ENCODE measurements at places on chromosomes 5 and 9. TPM values are rescaled to one million over a fixed set of nuclear protein-coding genes. Genes with fewer than 3 reads are reported as not detected.

IFNK gene
- total RNA-seq = not detected

NR6A1 gene
- total RNA-seq = 1.1 TPM

- peak; percentile 27 for DNase-seq
Measured at GRCh38 chr5:43332401-43332800, 19.2 kb upstream of the HMGCS1 start.

HTR4 gene
- not detected for total RNA-seq

GRCh38 chr9:133657120-133657661 lies 21.0 kb downstream of the DBH start:
- DNase-seq = no peak

DNA sequence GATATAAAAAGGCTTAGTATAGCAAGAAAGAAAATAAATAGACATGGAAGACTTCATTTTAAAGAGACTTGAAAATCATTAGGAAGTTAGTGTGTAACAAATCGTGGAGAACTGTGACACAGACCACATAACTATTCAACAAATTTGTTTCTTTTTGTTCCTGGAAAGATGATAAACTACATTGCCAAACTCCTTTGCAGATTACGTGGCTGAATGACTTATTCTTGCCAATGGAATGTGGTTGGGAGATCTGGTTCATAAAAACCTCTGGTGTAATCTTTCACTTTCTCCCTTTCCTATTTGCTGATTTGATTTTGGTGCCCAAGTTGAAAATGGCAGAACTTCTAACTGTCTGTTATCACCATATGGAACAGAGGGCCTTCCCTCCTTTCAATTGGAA lies 328.9 kb upstream of the MEF2C start:
- DNase-seq = peak; percentile 63

GRCh38 chr5:137054792-137055191 lies 444.3 kb downstream of the SPOCK1 start:
- no peak for DNase-seq

MAMDC2 gene
- 0.37 TPM for total RNA-seq

GRCh38 chr5:55584398-55585205 lies 49.8 kb upstream of the PLPP1 start:
- no peak for DNase-seq

GABRA6 gene
- total RNA-seq = 1.9 TPM

- DNase-seq = no peak
Measured at GRCh38 chr9:34237836-34238235, 59.0 kb downstream of the UBAP1 start.

GRCh38 chr9:34558919-34559623 lies 30.5 kb downstream of the CNTFR start:
- no peak for DNase-seq

DNA sequence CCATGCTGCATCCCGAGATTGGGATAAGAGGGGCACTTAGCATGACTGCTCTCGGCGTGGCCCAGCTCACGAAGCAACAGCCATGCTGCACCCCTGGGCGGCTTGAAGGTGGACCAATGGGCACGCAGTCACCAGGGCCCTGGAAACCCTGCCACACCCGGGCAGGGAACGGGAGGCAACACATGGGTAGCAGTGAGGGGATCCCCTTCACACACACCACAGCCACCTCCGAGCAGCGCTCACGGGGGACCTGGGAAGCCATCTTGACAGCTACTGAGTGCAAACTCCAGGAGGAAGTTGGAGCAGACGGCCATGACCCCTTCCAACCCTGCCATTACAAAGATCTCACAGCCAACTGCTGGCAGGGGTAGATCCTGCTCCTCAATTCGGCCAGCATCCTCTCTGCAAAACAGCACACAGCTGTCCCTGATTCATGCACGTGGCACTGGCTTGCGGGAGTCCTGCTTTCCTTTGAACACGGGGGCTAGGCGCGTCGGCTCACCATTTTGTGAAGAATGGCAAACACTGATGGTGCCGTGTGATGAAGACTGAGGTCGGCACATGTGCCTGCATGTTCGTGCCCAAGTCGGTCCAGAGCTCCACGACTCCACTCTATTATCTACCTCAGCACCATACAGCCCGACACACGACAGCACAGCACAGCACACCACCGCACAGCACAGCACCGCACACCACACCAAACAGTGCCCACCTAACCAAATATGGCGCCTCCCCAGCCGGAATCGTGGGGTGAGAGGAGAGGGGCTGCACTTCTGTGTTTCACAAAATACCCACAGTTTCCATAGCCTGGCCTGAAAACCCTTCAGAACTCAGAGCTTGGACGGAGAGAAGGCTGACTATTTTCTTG lies 5.0 kb downstream of the UBAC1 start:
- no peak for DNase-seq

- DNase-seq = no peak
Measured at GRCh38 chr5:142955628-142956027, 185.5 kb downstream of the ARHGAP26 start.

DNA sequence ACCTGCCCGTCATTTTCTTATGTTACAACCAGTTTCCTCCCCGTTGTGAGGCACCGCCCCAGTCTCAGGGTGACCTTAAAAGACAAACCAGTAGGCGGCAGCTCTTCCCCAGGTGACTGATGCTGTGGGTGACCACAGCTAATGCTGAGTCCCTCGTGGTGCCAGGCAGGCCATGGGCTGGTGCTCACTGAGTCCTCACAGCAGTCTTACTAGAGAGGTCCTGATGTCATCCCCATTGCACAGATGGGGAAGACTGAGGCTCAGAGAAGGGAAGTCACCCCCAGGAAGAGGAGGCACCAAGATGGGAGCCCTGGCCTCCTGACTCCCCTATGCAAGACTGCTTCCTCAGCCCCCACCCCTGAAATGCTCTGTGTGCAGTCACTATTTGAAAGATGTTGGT lies 978 bp downstream of the CFAP157 start:
- peak; percentile 32 for DNase-seq

DNA sequence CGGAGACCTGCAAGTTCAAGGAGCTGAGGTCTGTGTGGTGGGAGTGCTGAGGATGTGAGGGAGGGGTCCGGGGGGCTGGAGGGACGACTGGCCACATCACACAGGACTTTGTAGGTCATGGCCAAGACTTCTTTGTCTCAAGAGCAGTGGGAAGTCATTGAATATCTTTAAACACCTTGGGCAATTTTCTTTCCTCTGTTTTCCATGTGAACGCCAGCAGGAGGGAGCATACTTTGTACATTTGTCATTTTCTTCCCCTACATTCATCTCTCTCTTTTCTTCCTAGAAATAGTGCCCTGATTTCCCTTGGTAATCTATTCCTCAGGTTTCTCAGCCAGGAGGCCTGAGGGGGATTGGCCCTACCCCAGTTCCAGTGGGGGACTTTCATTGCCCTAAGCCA lies 153.7 kb upstream of the MSX2 start:
- DNase-seq = no peak

DNA sequence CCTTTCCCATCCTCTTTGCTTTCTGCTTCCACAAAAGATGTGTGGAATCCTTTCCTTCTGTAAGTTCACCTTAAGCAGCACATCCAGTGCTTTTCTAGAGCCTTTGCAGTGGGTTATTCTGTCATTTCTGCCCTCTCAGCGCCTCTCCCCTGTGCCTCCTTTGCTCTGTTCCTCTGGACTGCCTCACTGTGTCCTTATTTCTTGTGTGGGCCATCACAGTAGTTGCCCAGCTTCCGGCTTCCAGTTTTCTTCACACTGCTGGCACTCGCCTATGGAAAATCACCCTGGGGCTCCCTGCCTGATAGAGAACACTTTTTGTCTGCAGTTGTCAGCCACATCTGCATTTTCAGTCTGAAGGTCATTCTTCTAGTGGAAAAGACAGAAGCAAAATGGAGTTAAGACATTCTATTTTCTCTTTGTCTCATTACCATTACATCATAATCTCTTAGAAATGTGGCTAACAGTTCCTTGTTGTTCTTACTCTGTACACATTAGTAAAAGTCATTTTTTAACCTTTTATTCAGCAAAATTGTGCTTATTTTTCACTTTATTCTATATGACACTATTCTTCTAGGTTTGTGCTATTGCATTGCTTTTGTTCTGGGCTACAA lies 64.1 kb upstream of the ZNF608 start:
- no peak for DNase-seq

DNA sequence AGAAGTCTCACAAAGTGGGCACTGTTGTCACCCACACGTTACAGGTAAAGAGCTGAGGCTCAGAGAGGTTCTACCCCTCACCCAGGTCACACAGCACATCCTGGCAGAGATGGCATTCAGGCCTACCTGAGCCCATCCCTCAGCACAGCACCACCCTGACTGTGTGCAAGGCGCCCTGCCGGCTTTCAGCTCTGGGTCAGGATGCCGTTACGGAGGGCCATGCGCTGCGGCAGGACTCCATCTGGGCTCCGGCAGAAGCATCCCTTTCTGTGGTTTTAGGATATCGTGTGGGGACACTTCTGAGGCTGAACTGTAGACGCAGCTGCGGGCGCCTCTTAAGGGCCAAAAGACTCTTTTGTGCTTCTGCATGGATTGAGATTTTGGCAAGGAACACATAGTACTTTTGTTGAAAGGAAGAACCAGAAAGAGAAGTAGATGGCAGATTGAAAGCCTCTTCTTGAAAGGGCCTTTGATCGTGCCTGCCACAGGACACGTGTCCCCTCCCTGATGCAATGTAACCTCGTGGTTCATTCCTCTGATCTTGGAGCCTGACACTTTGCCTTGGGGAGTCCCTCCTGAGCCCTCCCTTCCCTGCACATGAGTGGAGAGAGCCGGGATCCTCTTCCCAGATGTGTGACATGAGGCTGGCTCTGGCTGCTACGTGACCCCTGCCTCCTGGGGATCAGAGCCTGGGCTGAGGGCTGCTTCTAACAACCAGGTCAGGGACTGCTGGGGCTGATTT lies 31.3 kb downstream of the USP20 start:
- no peak for DNase-seq

FLT4 gene
- 0.31 TPM for total RNA-seq

CEL gene
- 0.45 TPM for total RNA-seq

- no peak for DNase-seq
Measured at GRCh38 chr5:10286162-10286861, 21.4 kb downstream of the CMBL start.

ARL10 gene
- 0.79 TPM for total RNA-seq

NFX1 gene
- total RNA-seq = 28.2 TPM

FAM221B gene
- total RNA-seq = not detected

GRCh38 chr5:35672995-35673394 lies 55.3 kb downstream of the SPEF2 start:
- DNase-seq = no peak

GRCh38 chr9:13735181-13735580 lies 455.7 kb upstream of the MPDZ start:
- DNase-seq = no peak

GRCh38 chr5:82827651-82828050 lies 249.5 kb downstream of the TMEM167A start:
- DNase-seq = no peak

SPATA31E1 gene
- not detected for total RNA-seq

DNA sequence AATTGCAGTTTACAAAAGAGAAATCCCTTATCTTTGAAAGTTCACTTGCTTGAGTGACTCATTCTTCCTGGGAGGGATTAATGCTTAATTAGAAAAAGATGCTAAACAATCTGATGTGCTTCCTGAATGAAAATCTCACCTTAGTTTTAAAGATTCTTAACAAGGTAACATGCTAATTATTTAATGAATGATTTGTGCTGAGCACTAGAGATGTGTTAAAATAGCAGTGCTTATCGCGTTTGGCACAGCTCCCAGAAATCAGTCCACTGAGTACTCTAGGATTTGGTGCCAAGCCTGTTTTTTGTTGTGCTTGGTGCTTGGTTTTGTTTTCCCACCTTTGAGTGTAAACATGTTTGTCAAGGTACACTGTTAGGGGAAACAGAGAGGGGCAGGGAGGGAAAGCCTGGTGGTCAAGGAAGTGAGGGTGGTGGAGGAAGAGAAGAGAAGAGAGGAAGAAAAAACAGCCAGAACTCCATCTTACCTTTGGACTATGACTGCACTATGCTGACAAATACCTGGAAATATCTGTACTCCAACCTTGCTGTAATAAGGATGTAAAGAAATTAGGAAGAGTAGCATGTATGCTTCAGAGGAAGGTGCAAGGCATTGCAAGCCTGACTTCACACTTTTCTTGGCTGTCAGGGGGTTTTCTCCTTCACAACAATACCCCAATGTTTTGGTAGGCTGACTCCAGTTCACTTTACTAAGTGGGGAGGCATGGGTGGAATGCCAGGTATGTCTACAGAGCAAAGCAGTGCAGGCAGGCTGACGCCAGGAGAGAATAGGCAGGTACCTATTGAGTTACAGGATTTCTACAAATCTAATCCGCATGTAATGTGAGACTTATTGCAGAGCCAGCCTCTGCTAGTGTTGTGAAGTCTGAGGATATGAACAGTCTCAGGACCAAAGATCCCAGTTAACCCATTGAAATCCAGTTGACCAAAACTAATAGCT lies 157.2 kb upstream of the ISL1 start:
- no peak for DNase-seq

GRCh38 chr5:6178846-6179532 lies 199.4 kb downstream of the MED10 start:
- no peak for DNase-seq

FSTL4 gene
- 0.47 TPM for total RNA-seq

DNA sequence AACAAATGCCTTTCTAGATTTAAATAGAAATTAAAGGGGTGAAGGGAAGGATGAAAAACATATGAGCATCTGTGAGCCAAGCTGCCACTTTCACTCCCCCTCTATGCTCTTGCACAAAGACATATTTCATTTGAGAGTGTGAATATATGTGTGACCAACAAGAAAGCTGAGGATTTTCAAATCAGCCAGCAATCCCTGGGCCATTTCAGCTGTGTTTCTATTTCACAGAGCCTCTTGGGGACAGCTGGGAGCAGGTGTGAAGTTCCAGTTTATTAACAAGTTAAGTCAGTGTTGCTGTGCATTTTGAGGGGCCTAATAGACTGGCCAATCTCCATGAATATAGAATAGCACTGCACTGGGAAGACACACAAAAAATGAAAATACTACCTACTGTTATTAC lies 248.7 kb upstream of the RGMB start:
- DNase-seq = no peak

DNA sequence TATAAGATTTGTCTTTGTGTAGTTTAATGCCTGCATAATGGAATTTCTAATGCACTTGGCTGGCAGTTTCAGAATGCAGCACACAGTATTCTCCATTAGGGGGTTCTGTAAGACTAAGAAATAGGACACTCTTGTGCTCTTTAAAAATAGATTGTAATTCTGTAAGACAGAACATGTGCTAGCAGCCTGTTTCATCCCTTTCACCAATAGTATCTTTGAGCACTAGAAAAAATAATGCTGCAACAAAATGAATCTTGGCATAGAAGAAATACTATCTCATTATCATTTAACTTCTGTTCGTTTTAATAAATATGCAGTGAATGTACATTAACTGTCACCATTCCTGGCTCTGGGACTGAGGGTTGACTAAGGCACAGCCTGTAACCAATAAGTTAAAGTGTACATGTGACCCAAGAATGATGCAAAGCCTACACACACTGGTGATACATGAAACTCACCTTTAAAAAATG lies 23.8 kb upstream of the ZNF622 start:
- DNase-seq = peak; percentile 54

- no peak for DNase-seq
Measured at GRCh38 chr5:4561403-4561802, 578.7 kb upstream of the ADAMTS16 start.

DNA sequence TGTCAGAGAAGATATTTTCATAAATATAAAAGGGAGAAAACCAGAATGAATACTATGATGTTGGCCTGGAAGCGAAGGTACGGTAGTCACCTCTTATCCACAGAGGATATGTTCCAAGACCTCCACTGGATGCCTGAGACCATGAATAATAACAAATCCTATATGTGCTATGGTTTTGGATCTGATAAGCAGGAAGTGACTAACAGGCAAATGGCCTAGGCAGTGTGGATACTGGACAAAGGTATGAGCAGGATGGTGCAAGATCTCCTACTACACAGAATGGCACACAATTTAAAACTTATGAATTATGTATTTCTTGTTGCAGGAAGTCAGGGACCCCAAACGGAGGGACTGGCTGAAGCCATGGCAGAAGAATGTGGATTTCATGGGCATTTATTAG lies 48.2 kb downstream of the ADAMTS12 start:
- peak; percentile 87 for DNase-seq

DBH gene
- total RNA-seq = not detected
